CD8-positive, alpha-beta memory T cell (primary cell): ENCODE measurements at places on chromosomes 5 and 9.

DNA sequence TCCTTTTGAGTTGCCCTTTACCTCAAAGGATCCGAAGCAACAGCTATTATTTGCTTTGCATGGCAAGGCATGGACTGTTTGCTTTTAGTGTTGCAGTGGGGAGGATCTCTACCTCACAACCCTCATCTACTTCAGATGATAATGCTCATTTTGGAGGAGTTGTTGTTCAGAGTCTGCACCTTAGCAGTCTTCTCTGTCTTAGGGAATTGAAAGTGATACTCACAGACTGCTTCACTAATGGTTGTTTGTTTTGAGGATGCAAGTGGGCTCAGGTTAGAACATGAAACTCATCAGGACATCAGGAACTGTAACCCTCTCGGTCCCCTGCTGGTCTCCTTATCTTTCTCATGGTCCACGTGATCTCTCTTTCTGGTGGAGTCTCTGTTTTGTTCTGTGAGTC is 172.9 kb upstream of the ANKH start:
- no peak for DNase-seq

DNA sequence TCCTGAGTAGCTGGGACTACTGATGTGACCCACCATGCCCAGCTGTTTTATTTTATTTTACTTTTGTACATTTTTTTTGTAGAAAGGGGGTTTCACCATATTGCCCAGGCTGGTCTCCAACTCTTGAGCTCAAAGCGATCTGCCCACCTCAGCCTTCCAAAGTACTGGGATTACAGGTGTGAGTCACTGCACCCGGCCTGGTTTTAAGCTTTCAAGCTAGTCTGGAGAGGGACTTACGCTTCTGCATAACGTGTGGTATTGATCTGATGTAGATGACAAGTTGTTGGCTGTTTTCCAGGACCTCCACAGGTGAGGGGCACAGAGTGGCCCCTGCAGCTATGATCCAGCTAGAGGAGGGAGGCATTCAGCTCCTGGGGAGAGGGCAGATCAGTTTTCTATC is 6.8 kb upstream of the CCL21 start:
- DNase-seq, result no peak

GRCh38 chr5:150311015-150311692 is 8.4 kb upstream of the ARSI start:
- no peak for DNase-seq

- DNase-seq, result peak; percentile 4
Measured at GRCh38 chr5:61055434-61056006, 106.7 kb downstream of the SMIM15 start.

- no peak for DNase-seq
Measured at GRCh38 chr5:97550164-97550563, 367.1 kb upstream of the RIOK2 start.

DNA sequence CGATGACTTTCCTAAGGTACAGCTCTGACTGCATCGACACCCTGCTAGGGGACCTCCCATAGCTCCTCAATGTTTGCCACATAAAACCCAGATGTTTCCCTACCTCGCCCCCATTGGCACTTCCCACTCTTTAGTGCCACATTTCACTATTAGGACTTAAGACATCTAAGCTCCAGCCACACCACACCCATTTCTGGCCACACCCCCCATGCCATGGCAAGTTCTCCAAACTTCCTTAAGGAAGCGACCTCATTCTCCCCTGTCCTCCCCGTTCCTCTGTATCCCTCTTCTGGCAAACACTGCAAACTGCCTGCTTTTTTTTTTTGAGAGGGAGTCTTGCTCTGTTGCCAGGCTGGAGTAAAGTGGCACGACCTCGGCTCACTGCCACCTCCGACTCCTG is 62.9 kb downstream of the USP20 start:
- DNase-seq, result no peak

DNA sequence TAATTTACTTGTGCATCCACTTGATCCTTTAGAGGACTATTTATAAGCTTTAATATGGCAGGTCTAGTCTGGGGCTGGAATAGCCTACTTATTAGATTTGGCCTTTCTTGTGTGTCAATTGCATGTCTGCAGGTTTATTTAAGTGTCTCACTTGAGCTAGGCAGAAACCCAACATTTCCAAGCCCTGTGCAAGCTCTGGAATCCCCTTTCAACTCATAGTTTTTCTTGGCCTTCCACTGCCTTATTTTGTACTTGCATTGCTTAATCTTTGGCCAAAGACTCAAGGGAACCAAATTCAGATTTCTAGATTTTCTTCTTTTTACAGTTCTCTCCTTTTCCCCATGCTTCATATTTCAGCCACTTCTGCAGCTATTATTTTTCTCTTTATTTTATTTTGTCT is 102.4 kb upstream of the RFX3 start:
- DNase-seq, result no peak

GRCh38 chr5:111158105-111158744 is 66.0 kb upstream of the CAMK4 start:
- peak; percentile 64 for DNase-seq

GRCh38 chr9:77194423-77194822 is 17.1 kb downstream of the VPS13A start:
- no peak for DNase-seq

- no peak for DNase-seq
Measured at GRCh38 chr5:131304414-131304813, 40.6 kb downstream of the CDC42SE2 start.

DNA sequence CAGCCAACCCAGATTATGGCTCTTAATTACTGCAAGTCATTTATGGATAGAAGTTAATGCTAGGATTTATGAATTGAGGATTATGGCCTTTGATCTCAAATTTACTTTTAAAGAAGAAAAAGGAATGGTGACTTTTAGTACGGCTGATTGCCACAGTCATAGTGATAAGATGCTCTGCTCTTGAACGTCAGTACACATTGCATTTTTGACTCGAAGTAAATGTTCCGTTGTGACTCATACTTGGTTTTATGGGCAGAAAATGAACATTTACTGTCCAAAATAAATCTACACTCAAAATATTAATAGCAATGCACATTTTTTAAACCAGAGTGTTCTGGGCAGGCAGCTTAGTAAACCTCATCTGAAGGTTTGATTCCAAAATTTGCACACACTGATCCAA is 830 bp downstream of the ADAMTSL1 start:
- DNase-seq, result no peak
